ENCODE measurements at places on chromosomes 6 and 20.

- no peak for DNase-seq
Measured at GRCh38 chr6:84222426-84222825, 5.0 kb downstream of the CEP162 start.

DNA sequence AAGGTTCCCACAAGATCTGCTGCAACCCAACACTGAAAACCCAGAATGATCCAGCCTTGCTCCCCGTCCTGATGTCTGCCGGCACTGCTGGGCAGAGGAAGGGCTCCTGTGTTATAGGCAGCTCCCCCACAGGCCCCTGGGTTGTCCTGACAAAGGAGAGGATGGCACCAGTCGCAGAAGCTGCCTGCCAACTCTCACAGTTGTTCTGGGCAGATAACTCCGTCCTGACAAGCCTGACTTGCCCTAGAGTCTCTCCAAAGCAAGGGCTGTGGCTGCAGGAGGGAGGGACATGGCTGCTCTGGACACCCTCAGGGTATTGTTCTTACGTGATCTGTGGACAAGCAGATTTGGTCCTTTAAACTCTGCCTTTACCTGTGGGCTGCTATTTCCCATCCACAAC lies 243.8 kb downstream of the CDH26 start:
- DNase-seq, result no peak

DNA sequence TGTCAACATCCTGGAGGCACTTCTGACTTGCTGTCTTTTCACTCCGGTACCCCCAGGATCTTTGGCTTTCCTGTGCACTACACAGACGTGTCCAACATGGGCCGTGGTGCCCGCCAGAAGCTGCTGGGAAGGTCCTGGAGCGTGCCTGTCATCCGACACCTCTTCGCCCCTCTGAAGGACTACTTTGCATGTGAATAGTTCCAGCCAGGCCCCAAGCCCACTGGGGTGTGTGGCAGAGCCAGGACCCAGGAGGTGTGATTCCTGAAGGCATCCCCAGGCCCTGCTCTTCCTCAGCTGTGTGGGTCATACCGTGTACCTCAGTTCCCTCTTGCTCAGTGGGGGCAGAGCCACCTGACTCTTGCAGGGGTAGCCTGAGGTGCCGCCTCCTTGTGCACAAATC lies 12.0 kb upstream of the MAPRE1 start:
- no peak for DNase-seq

DNA sequence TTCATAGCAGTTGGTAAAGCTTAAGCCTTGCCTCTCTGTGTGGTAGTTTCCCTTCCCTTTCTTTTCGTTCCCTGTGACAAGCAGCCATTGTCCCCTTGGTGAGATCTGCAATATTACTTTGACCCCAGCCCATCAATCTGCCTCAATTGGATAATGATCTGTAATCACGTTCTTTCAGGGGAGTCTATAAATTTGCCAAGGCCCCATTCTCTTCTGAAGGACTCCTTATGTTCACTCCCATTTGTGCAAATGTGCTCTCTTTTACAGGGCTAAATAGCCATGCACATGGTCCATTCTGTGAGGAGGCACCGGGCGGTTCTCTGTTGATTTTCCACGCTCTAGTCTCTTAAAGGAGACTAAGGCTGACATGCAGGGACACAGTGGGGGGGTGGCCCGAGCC lies 660.4 kb upstream of the SLC35B3 start:
- no peak for DNase-seq

DNA sequence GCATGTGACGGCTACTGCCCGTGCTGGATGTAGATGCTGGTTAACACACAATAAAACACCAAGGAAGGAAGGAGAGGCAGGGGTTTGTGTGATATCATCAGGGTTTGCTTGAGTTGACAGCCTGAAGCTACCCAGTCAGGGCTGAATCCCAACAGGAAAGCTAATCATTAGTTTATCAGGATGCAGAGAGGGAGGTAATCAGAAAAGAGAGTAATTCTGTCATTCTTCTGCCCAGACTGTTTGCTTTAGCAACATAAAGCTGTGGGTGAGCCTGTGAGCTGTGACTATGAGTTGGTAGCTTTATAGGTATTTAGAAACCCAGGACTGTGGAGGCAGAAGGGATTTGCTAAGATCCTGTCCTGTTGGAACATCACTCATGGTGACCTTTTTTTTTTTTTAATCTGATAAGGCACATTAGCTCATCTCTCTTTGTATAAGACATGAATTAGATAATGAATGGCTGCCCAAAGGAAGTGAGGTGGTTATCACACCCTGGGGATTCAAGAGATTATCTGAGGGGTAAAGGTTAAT lies 79.3 kb downstream of the CAP2 start:
- no peak for DNase-seq

DNA sequence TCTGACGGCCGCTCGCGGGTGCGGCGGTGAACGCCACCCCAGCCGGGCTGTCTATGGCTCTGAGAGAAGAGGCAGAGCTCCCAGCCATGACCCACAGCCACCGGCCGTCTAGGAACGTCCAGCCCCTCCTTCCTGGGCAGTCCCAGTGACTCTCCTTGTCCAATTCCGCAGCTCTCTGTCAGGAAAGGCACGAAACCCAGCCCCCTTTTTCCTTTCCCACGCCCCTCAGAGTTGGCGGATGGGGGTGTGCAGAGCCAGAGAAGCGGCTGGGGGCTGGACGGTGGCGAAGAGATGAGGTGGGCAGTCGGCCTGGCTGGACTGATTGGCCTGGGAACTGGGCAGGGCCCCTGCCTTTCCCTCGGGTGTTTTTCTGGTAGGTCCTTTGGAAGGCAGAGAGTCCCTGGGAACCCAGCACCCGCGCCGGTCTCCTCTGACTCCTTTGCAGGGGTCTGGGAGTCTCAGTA lies 1.5 kb downstream of the EBF4 start:
- no peak for DNase-seq

GRCh38 chr6:30312266-30312665 lies 14.5 kb upstream of the TRIM39 start:
- no peak for DNase-seq

DNA sequence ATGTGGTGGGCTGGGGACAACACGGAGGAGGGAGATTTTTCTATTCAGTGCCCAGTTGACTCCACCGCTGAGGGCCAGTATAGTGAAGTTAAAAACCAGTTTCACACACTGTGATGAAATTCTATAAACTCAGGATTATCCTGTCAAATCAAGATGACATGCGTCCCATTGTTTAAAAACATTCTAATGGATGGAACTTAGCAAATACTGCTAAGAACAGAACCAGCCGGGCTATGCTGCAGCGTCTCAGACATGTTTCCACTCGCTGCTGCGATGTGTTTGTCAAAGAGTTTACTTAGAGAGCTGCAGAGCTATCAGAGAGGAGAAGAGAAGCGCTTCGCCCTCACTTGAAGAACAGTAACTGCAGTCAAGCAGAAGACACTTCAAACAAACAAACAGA lies 212.6 kb upstream of the FOXQ1 start:
- DNase-seq, result no peak

DNA sequence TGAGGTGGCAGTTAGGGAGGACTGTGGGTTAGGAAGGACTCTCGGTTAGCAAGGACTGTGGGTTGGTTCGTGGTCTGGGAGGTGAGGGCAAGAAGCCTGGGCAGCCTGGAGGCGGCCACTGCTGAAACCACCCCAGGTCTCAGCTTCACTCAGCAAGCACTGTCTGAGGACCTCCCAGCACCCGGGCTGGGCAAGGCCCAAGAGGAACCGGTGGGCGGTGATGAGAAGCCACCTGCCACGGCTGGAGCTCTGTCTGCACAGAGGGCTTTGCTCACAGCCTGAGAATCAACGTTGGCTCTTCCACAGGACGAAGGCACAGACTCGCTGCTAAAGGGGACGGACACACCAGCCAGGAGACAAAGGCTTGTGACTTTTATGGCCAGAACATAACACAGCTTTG lies 69.3 kb downstream of the DACT2 start:
- DNase-seq, result no peak

- no peak for DNase-seq
Measured at GRCh38 chr6:21826023-21826422, 232.5 kb downstream of the SOX4 start.

GRCh38 chr6:91691449-91691848 lies 1104.6 kb upstream of the MAP3K7 start:
- no peak for DNase-seq

DNA sequence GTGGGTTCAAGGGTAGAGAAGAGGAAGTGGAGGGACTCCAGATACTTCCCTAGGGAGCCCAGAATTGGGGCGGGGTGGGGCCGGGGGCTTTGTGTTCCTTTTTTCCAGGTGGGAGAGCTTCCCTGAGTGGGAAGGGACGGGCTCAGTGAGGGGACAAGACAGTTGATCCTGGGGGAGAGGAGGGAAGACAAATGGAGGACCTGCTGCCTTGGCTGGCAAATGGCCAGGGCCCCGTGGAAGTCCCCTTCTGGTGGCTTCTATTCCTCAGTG lies 2.6 kb downstream of the CTSZ start:
- no peak for DNase-seq

- no peak for DNase-seq
Measured at GRCh38 chr6:31906122-31906521, 4.2 kb upstream of the ZBTB12 start.

- no peak for DNase-seq
Measured at GRCh38 chr20:61573415-61574305, 321.6 kb downstream of the CDH4 start.

DNA sequence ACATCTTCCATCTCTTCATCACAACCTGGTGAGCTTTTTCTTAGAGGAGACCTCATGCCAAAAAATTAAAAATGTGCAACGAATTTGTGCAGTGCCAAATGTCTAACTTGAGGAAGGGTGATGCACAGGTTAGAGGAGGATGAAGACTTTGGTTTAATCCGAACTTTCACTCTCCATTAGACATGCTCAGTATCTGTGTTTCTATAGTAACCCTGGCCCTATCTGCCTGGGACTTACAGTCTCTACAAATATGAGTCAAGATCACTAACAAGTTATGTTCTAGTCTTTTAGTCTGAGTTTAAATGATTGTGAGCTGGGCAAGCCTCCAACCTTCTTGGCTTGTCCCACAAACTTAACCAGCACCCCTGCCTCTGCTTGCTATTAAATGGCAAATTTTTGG lies 377.0 kb downstream of the BMP2 start:
- DNase-seq, result no peak

- no peak for DNase-seq
Measured at GRCh38 chr6:117933471-117933870, 26.4 kb downstream of the SLC35F1 start.

- no peak for DNase-seq
Measured at GRCh38 chr20:59603176-59603575, 1.2 kb upstream of the PHACTR3 start.

DNA sequence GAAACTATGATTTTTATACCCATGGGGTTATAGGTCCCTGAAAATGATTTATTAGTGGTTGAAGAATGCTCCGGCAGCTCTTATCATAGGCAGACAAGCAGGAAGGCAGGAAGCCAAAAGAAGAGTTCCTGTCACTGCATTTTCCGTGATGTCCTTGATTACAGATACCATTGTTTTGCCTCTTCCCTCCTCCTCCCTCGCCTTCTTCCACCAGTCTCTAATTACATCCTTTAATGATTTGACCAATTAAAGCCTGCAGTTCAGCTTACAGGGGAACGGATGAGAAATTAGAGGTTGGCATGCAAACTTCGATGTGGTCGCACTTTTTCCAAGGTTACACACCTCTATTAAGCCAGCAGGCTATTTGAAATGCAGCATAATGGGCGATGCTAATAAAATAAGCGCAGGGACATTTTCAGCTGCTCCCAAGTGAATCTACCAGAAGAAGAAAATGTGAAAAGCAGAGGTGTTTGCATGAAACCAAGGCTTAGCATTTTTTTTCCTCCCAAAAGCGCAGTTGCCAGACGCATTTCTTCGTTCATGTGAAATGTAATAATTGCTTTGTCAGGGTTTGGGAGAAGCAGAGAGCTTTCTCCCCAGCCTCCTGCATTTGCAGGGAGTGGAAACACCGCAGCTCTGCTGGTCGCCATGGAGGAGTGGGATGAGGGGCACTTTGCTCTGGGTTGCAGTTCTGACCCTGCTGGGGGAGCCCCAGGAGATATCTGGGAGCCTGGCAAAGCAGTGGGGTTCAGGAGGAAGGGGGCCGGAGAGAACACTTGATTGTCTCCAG lies 6.0 kb downstream of the NOX3 start:
- no peak for DNase-seq

DNA sequence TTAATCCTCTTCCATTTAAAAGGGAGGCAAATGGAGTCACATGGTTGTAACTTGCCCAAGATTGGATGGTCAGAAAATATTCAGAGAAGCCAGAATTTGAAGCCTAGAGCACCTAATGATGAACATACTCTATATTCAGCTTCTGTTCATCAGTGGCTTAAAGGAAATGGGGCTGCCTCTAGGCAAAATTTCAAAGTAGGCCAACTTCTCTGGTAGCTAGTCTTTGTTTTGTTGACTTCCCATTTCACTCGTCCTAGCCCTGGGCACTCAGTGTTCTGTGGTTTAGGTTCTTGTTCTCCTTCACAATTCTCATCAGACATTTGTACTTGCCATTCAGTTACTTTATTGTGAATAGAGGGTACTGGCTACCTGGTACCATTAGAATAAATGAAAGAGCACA lies 13.2 kb downstream of the MAP3K7 start:
- no peak for DNase-seq

DNA sequence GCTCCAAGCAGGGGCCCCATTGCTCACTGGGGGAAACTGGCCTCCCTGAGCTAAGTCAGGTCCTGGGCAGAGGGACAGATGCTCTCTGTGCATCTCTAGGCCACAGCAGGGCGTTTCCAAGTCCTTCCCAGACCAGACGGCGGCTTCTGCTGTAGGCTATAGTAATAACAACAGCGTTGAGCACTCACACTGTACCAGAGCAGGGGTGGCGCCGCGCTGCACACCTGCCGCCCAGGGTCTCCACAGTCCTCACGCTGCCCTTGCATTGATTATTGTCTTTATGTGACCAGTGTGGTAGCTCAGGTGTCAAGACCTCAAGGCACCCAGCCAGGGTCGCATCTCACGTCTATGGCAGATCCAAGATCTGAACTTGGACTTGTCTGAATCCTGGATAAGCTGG lies 14.9 kb upstream of the CCN5 start:
- no peak for DNase-seq

DNA sequence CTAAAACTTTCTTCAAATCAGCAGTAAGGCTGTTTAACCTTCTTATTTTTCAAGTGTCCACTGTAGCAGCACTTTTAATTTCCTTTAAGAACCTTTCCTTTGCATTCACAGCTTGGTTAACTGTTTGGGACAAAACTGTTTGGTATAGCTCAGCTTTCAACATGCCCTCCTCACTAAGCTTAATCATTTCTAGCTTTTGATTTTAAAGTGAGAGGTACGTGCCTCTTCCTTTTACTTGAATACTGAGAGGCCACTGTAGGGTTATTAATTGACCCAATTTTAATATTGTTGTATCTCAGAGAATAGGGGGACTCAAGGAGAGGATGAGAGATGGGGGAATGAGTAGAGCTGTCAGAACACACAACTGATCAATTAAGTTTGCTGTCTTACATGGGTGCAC lies 129.5 kb upstream of the MMS22L start:
- no peak for DNase-seq

DNA sequence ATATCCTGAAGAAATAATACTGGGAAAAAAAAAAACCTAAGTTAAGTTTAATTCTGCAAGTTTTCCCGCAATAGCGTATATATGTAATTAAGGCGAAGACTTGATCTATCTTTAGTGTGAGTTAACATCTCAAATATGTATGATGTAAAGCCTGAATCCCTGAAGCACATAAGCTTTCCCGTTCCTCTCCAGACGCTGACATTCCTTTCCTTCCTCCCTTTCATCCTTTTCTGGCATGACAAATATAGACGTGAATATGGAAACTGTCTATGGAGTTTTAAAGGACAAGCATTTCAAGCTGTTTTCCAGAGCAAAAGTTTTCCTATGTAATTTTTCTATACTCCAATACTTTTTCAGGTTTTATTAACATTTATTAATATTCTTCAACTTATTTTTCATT lies 637.0 kb downstream of the COL12A1 start:
- DNase-seq, result no peak

GRCh38 chr6:13159300-13159699 lies 169.0 kb downstream of the TBC1D7 start:
- no peak for DNase-seq

GRCh38 chr6:135271626-135272025 lies 90.5 kb downstream of the MYB start:
- no peak for DNase-seq

Measured in HCT116 (cell line).